ELR (cell line): ENCODE measurements at places on chromosomes 2 and 18.

DNA sequence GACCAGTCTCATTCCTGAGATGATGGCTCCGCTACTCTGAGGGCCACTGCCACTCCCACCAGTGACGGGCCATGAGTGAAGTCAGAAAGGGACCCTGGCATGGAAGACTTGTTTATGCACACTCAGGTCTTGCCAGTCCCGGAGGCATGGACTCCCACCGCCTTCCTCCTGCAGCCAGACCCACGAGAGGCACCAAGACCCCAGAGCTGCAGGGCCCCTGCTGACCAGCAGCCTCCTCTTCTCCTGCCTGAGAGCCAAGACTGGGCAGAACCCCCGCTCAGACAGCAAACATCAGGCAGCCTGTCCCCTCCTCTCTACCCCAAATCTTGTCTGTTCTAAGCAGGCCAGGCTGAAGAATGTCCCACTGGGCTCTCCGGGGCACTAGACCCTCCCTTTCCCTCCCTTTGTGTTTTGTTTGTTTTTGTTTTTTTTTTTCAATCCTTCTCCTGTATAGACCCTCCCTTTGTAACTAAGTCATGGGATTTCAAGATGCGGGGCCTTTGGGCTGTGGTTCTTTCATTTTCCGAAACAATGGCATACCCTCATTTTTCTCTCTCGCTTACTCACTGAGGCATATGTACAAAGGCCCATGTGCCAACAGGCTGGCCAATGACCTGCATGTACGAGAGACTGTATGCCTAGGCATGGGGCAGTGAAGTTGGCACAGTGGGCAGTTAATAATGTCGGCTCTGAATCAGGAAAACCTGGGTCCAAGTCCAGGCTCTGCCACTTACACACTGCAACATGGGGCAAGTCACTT lies 24.3 kb upstream of the MAPRE3 start:
- DNase-seq, result no peak

- no peak for DNase-seq
These were observed 98.9 kb downstream of the ACKR3 start for GRCh38 chr2:236668531-236668969.

GRCh38 chr2:66431274-66431642 lies 3.7 kb upstream of the MEIS1 start:
- no peak for DNase-seq

DNA sequence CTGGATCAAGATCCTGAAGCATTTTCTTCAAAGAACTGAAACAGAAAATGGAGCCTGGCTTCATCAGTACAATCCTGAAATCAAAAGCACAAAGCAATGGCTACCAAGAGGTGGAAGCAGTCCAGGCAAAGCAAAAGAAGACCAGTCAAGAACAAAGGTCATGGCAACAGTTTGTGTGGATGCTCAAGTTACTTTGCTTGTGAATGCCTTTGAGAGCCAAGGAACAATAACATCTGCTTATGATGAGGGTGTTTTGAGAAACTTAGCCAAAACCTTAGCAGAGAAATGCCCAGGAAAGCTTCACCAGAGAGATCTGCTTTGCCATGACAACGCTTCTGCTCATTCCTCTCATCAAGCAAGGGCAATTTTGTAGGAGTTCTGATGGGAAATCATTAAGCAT lies 723.1 kb downstream of the TMEM182 start:
- DNase-seq, result no peak

DNA sequence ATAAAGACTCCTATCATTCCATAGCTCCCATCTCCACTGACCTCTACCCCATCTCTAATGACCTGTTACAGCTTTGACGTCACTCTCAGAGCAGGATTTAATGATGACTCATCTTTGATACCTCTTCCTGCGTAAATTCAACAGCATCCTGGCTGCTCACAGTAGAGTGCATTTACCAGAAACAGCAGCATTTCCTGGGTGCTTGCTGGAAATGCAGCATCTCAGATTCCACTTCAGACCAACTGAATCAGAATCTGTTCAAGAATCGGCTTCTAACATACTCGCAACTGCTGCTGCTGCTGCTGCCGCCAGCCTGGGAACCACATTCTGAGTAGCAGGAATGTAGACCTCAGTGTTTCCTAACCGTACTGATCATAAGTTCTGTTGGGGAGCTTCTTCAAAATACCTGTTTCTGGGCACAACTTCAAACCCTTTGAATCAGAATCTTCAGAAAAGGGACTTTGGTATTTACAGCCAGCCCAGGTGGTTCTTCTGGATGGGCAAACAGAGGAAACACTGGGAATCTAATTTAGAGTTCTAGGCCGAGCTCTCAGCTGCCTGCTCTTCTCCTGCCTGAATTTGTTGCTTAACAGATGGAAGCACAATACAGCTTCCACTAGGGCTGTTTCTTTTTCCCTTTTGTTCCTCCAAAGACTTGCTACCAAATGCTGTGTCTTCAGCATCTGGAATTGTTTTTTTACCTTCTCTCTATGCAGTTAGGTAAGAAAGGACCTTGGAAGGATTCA lies 241.4 kb downstream of the NCKAP5 start:
- DNase-seq, result peak; percentile 92
